ENCODE measurements at places on chromosomes 2 and 18. TPM values are rescaled to one million over a fixed set of nuclear protein-coding genes. Genes with fewer than 3 reads are reported as not detected.

DNA sequence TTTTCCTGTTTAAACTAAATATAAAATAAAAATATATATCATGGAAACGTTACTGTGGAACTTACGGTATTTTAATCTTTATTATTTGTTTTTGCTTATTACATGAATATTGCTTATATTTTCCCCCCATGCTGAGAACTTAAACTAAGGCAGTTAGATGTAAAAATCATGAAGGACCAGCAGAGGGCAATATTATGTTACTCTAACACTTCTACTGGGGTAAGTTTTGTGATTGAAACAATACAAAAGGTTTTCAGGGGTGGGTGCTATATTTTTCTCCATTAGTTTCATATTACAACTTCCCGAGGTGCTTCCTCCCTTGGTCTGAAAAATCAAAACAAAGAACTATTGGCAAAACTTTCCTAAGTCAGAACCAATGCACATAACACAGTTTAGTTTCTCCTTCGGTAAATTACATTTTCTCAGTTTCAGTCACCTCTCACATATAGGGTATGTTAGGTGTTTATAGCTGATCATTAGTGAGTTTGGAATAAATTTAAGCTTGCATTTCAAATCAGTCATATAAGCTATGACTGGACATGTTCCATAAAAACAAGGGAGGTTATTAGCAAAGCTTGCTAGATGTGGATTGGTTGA lies 54.8 kb downstream of the ZNF407 start:
- H3K4me1 ChIP-seq: no peaks in the 10 kb centered on the region
- H3K27ac ChIP-seq: no peak overlapping the region
- no peak overlapping the region for H3K4me3 ChIP-seq
- no peaks in the 10 kb centered on the region for H3K27me3 ChIP-seq
- no peak for DNase-seq

GRCh38 chr2:233174137-233174536 lies 77.3 kb upstream of the ATG16L1 start:
- no peaks in the 10 kb centered on the region for H3K27me3 ChIP-seq
- DNase-seq: no peak
- no peak overlapping the region for H3K4me3 ChIP-seq
- no peak overlapping the region for H3K27ac ChIP-seq
- peaks cover 67% of the 10 kb centered on the region for H3K36me3 ChIP-seq

DNA sequence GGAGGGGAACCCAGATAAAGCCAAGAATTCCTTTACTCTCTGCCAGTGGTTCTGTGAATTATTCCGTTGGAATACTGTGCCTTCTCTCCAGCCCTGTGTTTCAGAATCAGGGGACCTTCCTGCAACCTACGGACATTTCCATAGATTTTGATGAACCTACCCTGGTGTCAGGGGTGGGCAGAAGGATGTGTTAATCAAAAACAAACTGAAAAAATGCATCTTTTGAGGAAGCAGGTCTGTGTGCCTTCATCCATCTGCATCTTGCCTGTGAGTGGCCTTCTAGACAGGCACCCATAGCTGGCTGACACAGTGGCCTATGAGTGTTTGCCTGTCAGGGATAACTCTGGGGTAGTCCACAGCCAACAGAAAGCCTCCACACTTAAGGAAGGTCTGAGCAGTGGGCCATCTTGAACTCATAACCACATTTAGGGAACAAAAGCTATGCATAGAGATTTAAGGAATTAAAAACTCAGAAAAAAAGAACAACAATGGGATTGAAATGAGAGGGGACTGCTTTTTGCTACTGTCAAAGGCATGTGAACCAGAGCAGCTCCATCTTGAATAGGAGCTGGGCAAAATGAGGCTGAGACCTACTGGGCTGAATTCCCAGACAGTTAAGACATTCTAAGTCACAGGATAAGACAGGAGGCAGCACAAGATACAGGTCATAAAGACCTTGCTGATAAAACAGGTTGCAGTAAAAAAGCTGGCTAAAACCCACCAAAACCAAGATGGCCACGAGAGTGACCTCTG lies 45.9 kb upstream of the ITGA6 start:
- H3K4me1 ChIP-seq: no peaks in the 10 kb centered on the region
- no peak overlapping the region for H3K27ac ChIP-seq
- H3K36me3 ChIP-seq: no peaks in the 10 kb centered on the region
- H3K4me3 ChIP-seq: no peak overlapping the region
- no peaks in the 10 kb centered on the region for H3K27me3 ChIP-seq

DNA sequence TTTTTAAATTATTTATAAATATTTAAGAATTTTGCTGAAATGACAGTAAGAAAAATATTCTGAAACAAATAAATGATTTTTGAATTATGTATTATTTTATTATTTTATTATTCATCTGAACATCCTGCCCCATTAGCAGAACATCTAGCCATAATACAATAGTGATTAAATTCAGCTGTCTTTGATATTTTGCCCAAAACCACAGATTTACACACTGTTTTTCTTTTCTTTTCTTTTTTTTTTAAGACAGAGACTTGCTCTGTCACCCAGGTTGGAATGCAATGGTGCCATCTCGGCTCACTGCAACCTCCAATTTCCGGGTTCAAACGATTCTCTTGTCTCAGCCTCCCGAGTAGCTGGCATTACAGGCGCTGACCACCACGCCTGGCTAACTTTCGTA lies 1.9 kb upstream of the SCYGR1 start:
- H3K4me1 ChIP-seq: no peaks in the 10 kb centered on the region
- H3K36me3 ChIP-seq: no peaks in the 10 kb centered on the region
- H3K27ac ChIP-seq: no peak overlapping the region
- no peak for DNase-seq

DNA sequence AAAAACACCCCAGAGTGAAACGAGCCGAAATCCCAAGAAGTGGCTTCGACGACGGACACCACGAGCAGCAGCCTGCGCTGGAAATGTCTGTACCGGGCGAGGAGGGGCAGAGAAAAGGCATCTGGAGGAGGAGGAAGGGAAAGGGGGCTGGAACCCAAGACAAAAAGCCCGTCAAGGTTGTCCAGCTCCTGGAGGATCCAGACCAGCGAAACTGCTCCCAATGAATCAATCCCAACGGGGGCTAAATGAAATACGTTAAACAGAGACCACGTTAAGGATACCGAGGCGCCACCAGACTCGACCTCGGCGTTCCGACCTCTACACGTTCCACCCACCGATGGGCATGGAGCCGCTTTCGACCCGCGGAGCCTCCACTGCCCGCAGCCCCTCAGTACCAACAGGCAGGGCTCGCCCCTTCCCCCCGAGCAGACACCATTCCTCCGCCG lies 400 bp downstream of the CCDC88A start:
- peak overlapping the region; percentile 88 for H3K4me3 ChIP-seq
- peak overlapping the region; percentile 74 for H3K27ac ChIP-seq

- no peak overlapping the region for H3K4me3 ChIP-seq
- DNase-seq: no peak
- H3K27ac ChIP-seq: no peak overlapping the region
- H3K36me3 ChIP-seq: no peaks in the 10 kb centered on the region
- H3K4me1 ChIP-seq: no peaks in the 10 kb centered on the region
Observed at GRCh38 chr2:11566383-11566782, 32.5 kb downstream of the GREB1 start.

The ALPG gene
- not detected for total RNA-seq

The SLC5A7 gene
- not detected for total RNA-seq

The KYNU gene
- total RNA-seq: 0.20 TPM

The SLC9A2 gene
- total RNA-seq: not detected

The PTPRM gene
- total RNA-seq: 3.9 TPM

The SCN2A gene
- total RNA-seq: not detected

The LAMA1 gene
- not detected for total RNA-seq

The CPLX4 gene
- total RNA-seq: not detected
